ENCODE measurements at places on chromosomes 3 and 15. TPM values are rescaled to one million over a fixed set of nuclear protein-coding genes. Genes with fewer than 3 reads are reported as not detected.

GRCh38 chr3:54622678-54623077 lies 305.2 kb downstream of the LRTM1 start:
- no peak overlapping the region for H3K4me3 ChIP-seq
- no peaks in the 10 kb centered on the region for H3K36me3 ChIP-seq
- H3K27ac ChIP-seq = no peak overlapping the region
- DNase-seq = no peak

- H3K27me3 ChIP-seq = no peaks in the 10 kb centered on the region
- no peaks in the 10 kb centered on the region for H3K4me1 ChIP-seq
- no peaks in the 10 kb centered on the region for H3K36me3 ChIP-seq
- no peak overlapping the region for H3K4me3 ChIP-seq
- DNase-seq = no peak
- no peak overlapping the region for H3K27ac ChIP-seq
Observed at GRCh38 chr15:56831467-56832005, 86.9 kb upstream of the TCF12 start.

DNA sequence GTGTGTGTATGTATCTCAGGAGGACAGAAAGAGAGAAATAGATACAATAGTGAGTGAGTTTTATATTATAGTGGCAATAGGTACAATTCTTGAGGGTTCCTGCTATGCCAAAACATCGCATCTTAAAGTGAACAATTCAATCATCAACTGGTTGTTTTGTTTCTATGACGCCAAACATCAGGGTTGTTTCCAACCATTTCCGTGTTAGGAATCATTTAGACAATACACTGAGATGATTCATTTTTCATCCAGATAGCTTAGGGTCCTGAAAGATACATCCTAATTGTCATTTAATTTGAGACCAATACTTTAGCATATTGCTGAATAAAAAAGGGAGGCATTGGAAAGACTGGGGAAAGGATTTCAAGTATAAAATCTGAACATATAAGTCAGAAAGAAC lies 472.2 kb downstream of the MCTP2 start:
- no peaks in the 10 kb centered on the region for H3K36me3 ChIP-seq
- H3K27me3 ChIP-seq = no peaks in the 10 kb centered on the region
- H3K27ac ChIP-seq = no peak overlapping the region

- no peak for DNase-seq
- no peaks in the 10 kb centered on the region for H3K4me1 ChIP-seq
- H3K27ac ChIP-seq = no peak overlapping the region
- H3K27me3 ChIP-seq = peaks cover 2% of the 10 kb centered on the region
- no peaks in the 10 kb centered on the region for H3K36me3 ChIP-seq
- H3K4me3 ChIP-seq = no peak overlapping the region
Observed at GRCh38 chr3:151552589-151552988, 91.7 kb upstream of the IGSF10 start.

DNA sequence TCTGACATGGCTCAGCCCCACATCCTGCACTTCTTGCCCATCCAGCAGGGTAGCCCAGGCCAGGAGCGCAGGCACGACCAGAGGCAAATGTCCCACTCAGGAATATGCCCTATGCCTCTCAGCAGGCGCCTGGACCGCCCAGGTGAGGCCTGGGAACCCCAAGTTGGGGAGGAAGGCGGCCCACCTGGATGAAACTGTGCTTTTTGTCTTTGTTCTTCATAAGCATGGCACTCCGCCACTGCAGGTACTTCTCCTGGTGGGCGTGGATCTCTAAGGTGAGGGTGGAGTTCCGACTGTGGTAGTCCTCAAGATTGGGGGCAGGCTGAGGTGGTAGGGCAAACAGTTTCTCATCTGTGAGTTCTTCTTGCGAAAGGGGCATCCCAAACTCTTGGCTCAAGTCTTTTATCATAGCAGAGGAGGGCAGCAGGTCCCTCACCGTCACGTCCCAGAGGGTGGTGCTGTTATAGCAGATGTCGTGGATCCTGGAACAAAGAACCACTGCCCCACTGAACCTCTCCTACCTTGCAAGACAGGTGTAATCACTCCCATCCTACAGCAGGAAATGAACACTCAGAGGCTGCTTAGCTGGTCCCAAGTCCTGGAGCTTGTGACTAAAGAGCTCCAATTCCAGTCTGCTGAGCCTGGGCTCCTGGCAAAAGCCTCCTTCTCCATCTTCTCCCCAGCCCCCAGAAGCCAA lies 53.2 kb downstream of the ACAD9 start:
- DNase-seq = no peak
- H3K27me3 ChIP-seq = no peaks in the 10 kb centered on the region
- H3K4me3 ChIP-seq = no peak overlapping the region
- no peaks in the 10 kb centered on the region for H3K4me1 ChIP-seq
- H3K36me3 ChIP-seq = no peaks in the 10 kb centered on the region

DNA sequence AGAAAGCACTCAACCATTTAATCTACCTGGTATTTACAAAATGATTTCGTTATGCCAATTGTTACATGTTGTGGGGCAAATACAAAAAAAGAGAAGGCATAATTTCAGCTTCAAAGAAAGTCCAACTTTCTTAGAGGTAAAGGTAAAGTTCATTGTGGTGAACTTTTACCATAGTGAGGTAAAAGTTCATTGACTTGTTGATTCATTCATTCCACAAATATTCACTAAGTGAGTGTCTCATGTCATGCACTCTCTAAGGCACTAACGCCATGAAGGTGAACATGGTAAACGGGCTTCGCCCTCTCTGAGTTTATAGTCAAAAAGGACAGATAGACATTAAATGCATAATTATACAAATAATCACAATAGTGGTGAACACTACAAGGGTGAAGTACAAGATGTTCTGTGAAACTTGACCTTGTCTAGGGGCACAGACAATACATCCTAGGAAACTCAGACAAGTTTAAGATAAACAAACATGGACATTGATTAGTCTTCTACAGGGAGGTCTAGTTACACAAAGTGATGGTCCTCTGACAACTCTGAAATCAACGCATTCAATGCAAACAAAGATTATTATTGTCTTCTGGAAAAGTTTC lies 378.6 kb downstream of the MAGI1 start:
- no peaks in the 10 kb centered on the region for H3K27me3 ChIP-seq
- H3K4me3 ChIP-seq = no peak overlapping the region
- no peak for DNase-seq
- H3K27ac ChIP-seq = no peak overlapping the region
- no peaks in the 10 kb centered on the region for H3K36me3 ChIP-seq

DNA sequence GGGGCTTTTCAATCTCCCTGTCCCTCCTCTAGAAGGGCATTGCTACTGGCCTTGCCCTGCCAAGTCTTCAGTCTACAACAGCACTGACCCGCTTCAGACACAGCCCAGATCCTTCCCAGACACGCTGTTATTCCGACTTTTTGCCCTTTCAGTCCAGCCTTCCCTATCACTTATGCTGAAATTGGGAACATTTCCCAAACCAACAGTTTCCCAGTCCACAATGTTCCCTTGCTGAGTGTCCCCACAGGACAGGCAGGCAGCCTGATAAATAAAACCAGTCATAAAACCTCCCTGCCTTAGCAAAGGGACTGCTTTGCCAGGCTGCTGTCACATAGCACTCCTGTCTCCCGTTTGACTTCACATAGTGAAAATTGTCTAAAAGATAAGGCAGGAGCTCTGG lies 43.5 kb downstream of the GOLGA6L2 start:
- no peaks in the 10 kb centered on the region for H3K4me1 ChIP-seq
- H3K27me3 ChIP-seq = peaks cover 2% of the 10 kb centered on the region
- H3K4me3 ChIP-seq = no peak overlapping the region
- H3K36me3 ChIP-seq = no peaks in the 10 kb centered on the region

GRCh38 chr3:29410220-29410619 lies 129.3 kb downstream of the RBMS3 start:
- H3K4me3 ChIP-seq = no peak overlapping the region
- no peaks in the 10 kb centered on the region for H3K27me3 ChIP-seq
- H3K36me3 ChIP-seq = no peaks in the 10 kb centered on the region
- no peaks in the 10 kb centered on the region for H3K4me1 ChIP-seq
- no peak for DNase-seq

GRCh38 chr3:109943181-109943580 lies 605.8 kb upstream of the DPPA4 start:
- DNase-seq = no peak
- no peak overlapping the region for H3K4me3 ChIP-seq
- H3K27ac ChIP-seq = no peak overlapping the region

PP2D1 gene
- total RNA-seq = not detected

USP19 gene
- 44.1 TPM for total RNA-seq

OXNAD1 gene
- 23.5 TPM for total RNA-seq
